ENCODE measurements at places on chromosomes 3 and 15.

DNA sequence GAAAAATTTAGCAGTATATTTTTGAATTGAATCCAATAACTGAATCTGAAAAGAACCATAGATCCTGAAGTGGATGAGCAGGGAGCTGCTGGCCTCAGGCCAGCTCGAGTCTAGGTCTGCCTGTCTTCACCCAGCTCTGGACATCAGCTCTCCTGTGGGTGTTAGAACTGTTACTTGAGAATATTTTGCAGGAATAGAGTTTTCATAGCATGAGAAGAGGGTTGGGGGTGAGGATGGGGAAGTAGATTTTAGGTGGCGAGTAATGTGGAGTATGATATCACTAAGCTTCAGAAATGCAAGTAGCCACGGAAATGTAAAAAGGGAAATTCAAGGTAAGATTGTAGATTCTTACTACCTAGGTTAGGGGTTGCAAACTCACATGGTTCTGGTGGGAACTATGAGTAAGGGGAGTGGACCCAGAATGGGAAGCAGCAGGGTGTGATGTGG, 6.2 kb downstream of the RAB8B start:
- DNase-seq = no peak

DNA sequence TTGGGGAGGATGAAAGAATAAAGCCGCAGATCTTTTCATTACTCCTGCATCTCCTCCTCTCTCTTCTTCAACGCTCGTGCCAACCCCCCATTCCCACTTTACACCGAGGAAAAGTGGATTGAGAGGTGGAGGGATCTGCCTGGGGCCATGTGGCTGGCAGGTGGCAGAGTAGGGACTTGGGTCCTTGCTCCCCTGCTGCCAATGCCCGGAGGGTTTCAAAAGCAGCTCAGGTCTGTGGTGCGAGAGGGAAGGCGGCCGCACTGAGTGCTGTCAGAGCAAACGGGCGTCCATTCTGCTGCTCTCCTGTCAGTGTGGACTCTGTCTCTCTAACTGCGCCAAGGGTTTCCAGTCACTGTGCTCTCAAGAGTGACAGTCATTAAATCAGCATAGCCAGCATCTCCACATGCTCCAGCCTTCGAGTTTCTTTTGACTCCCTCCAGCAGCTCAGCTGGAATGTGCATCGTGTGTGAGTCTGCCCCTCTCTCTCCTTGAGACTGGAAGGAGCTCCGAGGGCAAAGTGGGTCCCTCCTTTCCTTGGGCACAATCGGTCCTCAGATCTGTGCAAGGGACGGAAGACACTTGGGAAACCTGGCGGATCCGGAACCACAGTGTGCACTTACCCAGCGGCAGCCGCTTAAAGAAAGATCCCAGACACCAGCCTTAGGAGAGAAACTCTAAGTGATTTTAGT, 68.6 kb downstream of the VGLL4 start:
- DNase-seq = no peak

- DNase-seq = peak; percentile 71
Observed at GRCh38 chr3:176919836-176920765, 277.2 kb downstream of the TBL1XR1 start.

GRCh38 chr3:151434151-151434890, 26.5 kb downstream of the IGSF10 start:
- no peak for DNase-seq

DNA sequence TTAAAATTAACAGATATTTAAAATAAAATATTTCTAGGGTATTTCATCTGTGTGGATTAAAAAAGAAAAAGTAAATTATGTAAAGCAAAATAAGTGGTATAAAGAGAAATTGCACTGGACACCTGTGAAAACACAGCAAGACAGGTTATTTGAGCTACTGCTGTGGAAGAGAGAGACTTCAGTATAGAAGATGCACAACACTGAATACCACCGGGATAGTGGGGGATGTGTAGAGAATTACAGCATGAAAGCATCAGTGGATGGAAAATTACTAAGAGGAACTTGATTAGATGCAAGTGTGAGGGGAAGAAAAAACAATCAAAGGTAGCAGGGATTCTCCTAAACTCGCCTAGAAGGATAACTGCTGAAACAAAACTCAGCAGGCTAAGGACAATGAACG, 1242.5 kb upstream of the GBE1 start:
- peak; percentile 45 for DNase-seq

- no peak for DNase-seq
Observed at GRCh38 chr3:10554236-10554611, 48.8 kb upstream of the ATP2B2 start.

DNA sequence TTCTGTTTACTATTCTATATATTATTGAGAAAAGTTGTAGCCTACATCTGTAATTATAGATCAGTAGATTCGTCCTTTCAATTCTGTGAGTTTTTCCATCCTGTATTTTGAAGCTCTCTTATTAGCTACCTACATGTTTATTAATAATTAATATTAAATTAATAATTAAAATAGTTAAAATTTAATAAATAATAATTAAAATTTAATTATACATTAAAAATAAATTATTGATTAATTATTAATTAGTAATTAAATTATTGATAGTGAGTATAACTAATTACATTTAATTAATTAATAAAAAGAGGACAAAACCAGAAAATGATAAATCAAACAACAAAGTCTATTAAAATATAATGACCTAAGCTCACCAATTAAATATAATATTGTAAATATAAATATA, 606.6 kb upstream of the ROBO1 start:
- no peak for DNase-seq

- DNase-seq = no peak
Observed at GRCh38 chr3:14031271-14031670, 93.4 kb downstream of the CHCHD4 start.

- DNase-seq = no peak
Observed at GRCh38 chr3:183818041-183818620, 7.2 kb downstream of the MAP6D1 start.

- DNase-seq = no peak
Observed at GRCh38 chr3:46997453-46998091, 18.1 kb downstream of the NBEAL2 start.

- peak; percentile 1 for DNase-seq
Observed at GRCh38 chr3:102136183-102136582, 286.9 kb downstream of the NFKBIZ start.

- no peak for DNase-seq
Observed at GRCh38 chr3:130507746-130508145, 9.2 kb upstream of the COL6A6 start.

DNA sequence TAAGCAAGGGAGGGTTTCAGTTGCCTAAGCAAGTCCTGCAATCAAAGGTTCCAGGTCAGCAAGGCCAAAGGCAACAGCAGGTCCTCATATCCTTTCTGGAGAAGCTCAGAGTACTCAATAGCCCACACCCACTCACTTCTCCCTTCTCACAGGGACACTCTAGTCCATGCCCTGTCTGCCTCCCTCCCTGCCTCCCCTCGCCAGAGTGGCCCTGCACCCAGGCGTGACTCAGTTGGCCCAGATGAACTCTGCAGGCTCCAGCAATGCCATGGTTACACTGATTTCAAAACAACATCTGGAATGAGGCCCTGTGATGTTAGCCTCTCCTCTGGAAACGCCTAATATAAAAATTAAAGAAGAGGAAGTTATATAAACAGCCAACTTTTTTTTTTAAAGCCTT, 32.9 kb downstream of the IL16 start:
- no peak for DNase-seq

DNA sequence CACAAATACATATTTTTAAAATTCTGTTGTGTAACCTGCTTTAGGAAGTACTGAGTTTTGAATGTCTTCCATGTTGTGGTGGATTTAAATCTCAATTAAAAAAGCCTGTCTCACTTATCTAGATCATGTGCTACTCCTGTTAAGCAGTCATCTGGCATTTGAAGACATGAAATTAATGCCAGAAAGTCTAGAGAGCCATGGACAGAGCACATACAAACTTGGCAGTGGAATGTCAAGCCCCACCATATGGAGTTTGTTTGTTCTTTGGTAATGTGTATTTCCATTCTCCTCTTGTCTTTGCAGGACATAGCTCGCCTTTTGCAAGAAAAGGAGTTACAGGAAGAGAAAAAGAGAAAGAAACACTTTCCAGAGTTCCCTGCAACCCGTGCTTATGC, 39.3 kb upstream of the UTS2B start:
- no peak for DNase-seq

DNA sequence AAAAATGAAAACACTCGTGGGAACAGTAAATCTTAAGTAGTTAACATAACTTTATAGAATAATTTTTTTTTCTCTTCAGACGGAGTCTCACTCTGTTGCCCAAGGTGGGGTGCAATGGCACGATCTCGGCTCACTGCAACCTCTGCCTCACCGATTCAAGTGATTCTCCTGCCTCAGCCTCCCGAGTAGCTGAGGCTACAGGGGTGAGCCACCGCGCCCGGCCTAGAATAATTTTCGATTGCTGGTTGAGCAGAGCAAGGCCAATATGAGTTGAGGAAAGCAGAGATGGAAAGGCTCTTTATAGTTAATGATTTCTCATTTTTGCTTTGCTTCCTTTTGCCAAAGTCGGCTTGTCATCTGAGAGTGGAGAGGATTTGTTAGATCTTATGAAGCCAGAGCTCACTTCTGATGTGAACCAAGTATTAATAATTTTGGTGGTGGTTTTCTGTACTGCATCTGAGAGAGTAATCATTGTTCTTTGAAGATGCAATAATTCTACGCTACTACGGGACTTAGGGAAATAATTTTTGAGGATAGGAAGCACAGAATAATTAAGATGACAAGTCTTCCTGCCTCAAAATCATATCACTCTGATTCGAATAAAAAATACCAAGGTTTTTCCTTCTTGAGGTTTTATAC, 1.6 kb upstream of the GOLM2 start:
- no peak for DNase-seq

DNA sequence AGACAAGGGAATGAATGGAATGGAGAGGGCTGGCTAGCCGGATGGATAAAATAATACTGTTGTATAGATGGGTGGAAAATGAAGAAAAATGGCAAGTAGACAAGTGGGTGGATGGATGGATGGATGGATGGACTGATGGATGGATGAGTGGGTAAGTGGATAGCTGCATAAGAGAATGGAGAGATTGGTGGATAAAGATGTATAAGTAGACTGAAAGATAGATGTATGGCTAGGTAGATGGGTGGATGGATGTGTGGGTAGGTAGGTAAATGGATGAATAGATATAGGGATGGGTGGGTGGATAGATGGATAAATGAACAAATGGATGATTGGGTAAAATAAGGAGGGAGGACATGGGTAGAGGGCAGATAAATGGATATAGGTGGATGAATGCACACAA, 13.9 kb downstream of the CPNE9 start:
- no peak for DNase-seq

DNA sequence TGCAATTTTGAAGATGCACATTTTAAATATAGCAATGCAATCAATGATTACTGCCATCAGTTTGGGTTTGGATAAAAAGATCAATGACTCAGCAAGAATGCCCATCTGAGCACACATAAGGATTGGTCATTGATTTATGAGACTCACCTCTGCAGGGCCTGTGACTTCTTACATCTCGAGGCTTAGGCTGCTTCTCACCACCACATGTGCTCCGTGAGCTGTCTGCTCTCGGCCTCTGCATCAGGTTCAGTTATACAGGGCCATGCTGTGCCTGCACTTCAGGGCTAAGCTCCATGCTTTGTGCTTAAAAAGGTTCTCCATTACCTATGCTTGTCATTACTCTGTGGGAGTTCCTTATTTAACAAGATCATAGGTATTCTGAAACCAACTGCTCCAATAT, 887.5 kb downstream of the DIPK2A start:
- DNase-seq = no peak

DNA sequence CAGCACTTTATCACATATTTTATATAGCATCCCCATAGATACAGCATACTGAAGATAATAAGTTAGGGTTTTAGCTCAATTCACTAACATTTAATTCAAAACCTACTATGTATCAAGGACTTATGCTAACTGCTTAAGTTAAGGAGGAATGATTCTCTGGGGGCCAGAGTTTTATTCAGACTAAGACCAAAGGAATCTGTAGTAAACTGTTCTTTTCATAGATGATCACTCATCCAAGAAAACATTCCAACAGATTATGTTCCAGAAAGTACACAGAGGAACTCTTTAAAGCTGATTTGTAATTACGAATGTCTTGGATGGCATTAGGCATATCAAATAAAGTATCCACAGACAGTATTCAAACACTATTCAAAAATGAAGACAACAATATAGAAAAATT, 226.4 kb downstream of the SCAPER start:
- DNase-seq = no peak

DNA sequence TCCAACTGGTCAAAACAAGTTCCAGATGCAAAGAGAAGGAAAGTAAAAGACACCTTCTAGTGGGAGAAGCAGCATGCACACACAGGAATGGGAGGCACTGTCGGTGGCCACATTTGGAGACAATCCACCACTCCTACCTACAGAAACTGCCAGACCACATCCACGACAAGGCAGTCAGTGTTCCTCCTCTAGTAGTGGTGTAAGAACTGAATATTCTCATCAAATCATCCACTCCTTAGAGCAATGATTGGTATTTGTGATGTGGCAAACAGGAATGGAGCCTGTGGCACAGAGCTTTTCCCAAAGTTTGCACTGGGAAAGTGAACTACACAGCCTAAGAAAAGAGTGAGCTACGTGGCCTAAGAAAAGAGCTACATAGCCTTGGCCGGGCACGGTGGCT, 5.1 kb upstream of the SPINT1 start:
- no peak for DNase-seq

GRCh38 chr3:186802701-186803100, 3.6 kb downstream of the RFC4 start:
- DNase-seq = no peak

- no peak for DNase-seq
Observed at GRCh38 chr3:46089237-46090011, 62.1 kb upstream of the XCR1 start.

GRCh38 chr3:157100096-157100477, 59.9 kb downstream of the CCNL1 start:
- DNase-seq = no peak

DNA sequence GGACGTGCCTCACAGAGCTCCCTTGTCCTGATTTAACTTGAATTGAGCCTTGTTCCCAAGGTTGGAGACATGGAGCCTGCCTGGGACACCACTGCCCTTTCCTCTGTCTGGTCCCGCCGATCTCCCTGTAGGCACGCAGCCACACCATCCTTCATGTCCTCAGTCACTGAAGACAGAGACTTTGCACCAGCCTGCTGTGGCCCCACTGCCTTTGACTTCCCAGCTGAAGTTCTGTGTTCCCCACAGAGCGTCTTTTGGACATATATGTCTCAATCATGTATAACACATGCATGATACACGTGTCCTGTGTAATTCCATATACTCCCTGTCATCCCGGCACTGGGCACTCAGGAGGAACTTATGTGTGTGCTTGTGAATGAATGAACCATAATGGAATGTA, 23.6 kb downstream of the GABRA5 start:
- no peak for DNase-seq

Data from NCI-H748 treated with DMSO at 0.1 percent for 48 hours (cell line).